ENCODE measurements at places on chromosomes 2 and 18.

DNA sequence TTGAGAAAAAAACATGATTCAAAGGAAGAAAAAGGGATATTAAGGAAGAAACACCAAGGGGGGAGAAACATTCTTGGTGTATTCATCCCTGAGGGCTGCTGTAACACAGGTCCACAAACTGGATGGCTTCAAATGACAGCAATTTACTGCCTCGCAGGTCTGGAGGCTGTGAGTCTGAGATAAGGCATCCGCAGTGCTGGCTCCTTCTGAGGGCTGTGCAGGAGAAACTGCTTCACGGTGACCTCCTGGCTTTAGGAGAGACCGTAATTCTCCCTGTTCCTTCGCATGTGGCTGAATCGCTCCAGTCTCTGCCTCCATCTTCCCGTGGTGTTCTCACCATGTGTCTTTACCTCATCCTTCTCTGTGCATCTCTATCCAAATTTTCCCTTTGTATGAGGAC, 490.7 kb downstream of the EIPR1 start:
- no peak for DNase-seq

DNA sequence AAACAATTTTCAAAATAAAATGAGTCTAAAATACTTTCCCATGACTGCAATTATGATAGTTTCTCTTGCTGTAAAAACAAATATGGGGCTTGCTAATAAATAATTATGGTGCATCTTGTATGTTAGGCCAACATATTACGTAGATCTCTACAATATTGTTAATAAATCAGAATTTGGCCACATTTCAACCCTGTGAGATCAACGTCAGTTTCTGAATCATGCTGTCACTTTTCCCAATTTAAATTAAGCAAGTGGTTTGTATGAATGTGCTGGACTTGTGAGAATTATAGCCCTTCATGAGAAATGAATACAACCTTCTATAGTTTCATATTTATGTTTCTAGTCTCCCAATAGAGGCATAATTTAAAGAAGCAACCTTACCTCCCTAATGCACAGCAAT, 808.9 kb downstream of the SUCLG1 start:
- DNase-seq: no peak

DNA sequence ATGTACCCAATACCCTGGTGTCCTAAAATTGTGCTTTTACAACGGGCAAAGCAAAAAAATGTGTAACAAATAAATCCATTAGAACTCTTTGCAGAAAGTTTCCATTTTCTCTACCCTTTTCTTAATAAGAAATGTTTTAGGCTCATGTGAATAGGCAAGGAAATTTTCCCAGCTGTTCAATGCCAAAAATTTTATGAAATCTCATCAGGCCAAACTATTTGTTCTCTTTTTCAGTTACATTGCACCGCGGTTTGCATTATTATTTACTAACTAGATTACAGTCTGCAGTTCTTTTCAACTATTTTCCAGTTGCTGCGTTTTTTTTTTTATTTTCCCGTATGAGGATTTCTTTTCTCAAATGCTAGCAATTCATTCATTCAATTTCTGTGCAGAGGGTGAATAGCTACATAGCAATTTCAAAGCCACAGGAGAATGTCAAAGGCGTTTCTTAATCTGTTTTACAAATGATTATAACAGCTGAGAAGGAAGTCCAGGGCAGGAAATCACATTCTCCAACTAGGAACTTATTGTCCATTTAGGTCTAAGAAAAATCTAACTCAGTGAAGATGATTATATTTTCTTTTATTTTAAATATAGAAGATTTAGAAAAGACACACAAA, 367.5 kb upstream of the MMADHC start:
- DNase-seq: no peak

DNA sequence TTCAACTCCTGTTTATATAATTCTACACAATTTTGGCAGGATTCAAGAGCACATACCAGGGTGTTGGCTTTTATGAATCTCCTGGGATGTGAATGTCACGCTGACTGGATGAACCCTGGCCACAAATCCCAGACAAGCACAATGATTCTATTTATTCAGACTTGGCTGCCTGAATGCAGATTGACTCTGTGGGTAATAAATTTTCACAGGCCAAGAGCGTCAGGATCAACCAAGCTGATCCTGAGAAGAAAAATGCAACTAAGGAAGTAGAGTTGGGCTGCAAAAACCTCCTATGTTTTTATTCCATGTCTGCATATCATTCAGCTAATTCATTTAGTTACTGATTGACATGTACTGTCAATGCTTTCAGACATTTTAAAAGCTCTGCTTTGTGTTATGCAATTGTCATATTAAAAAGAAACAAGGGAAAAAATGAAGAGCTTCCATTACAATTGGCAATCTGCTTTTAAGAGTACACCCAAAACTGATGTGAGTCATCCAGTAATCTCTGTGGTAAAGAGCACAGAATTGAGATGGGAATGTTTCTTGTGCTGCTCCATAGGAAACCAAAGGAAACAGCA, 173.0 kb upstream of the REV1 start:
- DNase-seq: peak; percentile 25

- DNase-seq: no peak
Observed at GRCh38 chr2:175062787-175063585, 57.8 kb upstream of the CHN1 start.

DNA sequence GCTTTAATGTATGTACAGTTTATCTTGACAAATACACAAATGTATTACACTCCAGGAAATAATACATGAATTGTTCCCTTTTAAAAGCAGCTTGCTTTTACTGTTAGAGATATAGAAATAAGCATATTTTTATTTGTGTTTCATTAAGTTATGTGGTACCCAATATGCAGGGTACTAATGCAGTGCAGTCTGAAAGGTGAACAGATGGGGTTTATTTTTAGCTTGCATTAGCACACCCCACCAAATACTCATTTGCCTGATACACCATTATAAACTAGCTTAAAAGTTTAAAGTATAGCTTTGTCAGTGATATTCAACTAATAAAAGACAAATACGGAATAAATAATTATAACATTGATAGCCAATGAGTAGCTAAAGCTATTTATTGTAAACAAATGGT, 394.7 kb upstream of the ZNF804A start:
- no peak for DNase-seq

DNA sequence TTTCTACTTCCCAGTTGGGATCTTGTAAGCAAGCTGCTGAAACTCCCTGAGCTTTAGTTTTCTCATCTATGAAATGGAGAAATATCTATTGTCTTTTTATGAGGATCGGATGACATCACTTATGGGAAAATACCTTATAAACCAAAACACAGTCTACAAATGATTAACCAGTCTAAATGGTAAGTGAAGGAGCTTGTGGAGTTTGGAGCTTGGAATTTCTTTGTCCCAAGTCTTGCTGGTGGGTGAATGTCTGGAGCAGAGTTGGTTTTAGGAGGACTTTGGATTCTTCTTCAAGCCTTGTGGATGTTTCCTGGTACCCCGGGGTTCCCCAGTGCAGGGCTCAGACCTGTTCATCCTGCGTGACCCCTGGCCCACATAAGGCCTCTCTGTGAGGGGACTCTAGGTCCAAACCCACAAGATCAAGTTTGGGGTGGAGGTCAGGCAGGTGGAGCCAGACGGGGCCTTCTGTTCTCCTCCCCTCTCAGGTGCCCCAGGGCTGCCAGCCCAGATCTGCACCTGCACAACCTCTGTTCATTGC, 43.2 kb downstream of the FOSL2 start:
- no peak for DNase-seq

- no peak for DNase-seq
Observed at GRCh38 chr2:141692829-141693228, 438.0 kb downstream of the LRP1B start.

- no peak for DNase-seq
Observed at GRCh38 chr2:48617618-48618017, at the start of gene GTF2A1L. TSS of gene GTF2A1L (plus strand) at chr2:48617856. CDS start at chr2:48617875, 19 bp downstream.

GRCh38 chr2:241135737-241136136, 13.5 kb downstream of the PASK start:
- no peak for DNase-seq

- no peak for DNase-seq
Observed at GRCh38 chr2:32742376-32742775, 114.5 kb downstream of the TTC27 start.

DNA sequence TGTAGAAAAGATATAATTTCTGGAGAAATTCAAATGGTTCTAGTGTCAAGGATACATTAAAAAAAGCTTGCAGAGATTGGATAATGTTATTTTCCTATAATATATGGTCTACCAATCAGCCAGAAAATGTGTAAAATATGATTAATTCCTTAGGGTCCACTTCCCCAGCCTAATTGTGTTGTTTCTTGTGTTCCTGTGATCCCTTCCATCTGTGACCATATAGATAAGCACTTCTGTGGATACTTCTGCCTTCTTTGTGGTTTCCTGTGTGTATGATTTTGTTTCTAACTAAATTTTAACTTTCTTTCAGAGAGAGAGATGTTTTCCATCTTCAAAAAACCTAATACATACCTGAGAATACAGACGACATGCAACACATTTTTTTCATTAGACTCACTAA, 367.1 kb upstream of the PIK3C3 start:
- no peak for DNase-seq

- DNase-seq: no peak
Observed at GRCh38 chr2:26993768-26994167, 23.3 kb downstream of the MAPRE3 start.

DNA sequence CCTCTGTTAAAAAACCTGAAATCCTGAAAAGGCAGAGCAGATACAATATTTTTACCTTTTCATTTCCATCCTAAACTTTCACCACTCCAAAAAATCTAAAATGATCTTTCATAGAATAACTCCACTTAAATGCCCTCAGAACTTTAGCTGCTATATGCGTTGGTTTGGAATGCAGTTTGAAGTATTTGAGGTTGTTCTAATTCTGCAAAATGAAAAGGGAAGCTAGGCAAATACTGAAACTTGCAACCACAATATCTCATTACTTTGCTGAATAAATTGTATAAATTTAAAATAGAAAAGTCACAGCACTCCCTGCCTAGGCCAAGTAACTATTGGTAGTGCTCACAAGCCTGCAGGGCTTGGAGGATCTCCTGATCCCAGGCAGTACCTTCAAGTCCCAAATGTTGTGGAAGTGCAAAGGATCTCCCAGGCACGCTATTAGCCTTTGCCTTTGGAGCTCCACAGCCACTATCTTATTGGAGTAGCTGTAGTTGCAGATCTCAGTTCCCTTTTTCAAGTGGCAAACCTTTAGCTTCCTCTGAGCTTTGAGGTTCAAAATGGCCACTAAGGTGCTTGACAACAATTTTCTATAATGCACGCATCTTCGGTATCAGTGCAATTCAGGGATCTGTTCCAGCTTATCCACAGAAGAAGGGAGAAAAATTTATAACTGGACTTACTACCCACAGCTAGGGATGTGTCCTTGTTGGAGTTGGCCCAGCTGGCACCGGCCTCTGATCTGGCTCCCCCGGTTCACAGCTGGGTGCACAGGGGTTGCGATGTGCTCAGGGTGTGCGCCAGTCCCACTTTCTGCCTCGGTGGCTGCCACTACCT, 43.4 kb upstream of the ANKRD62 start:
- no peak for DNase-seq

DNA sequence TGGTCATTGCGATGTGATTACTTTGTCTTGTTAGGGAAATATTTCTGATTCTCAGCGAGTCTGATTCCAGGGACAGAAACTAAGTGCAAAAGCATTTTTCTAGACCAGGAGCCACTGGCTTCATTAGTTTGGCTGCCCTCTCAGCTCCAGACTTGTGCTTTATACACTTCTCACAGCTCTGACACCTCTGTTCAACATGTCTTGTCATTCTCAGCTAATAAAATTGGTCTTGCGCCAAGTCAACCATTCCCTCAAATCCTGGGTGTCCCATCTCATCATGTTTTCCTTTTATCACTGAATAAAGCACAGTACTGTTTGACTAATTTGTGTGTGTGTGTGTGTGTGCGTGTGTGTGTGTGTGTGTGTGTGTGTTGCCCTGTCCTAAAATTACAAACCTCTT, 215.5 kb upstream of the EPHA4 start:
- no peak for DNase-seq

DNA sequence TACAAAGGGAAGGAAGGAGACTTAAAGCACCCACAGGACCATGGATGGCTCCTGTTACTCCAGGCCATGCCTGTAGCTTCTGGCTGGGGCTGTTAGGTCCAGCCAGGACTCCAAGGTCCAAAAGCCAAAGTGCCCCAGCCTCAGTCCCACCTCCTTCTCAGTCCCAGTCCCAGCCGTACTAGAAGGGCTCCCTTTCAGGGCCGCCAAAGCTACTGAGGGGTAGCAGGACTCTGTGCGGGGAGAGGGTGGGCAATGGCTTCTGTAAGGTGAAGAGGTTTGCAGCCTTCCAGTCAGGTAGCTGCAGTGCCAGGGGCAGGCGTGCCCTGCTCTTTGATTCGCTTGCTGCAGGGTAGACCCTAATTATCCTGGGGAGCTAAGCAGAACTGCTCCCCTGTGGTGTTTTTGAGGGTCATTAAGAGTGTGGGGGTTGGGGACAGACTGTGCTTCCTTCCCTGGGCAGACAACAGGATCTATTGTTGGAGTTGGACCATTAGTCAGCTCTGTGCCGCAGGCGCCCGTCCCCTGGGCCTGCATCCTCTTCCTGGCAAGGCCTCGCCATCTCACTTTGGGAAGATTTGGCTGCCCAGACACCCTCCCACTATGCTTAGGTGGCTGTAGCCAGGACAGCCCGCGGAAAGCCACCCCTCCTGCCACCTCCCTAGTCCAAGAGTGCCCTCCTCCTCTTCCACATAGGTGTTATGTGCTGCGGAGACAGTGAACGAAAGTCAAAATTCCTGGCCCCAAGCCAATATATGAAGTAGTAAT, 118.8 kb downstream of the ZBTB7C start:
- DNase-seq: no peak

DNA sequence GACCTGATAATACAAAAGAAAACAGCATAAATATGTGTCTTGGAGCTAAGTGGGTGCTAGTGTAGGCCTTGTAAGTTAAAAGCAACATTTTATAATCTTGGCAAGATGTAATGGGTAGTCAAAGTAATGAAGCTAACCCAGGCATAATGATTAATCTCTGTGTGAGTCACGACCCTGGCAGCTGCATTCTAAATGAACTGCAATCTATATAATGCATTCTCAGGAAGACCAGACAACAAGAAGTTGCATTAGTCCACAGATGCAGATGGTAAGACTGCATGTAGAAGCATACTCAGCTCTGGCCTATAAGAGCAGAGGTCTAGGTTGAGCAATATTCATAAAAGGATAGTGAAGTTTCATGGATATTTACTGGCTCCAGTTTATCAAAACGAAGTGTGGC, 85.6 kb upstream of the ETAA1 start:
- DNase-seq: no peak
